ENCODE measurements at places on chromosomes 2 and 18.

DNA sequence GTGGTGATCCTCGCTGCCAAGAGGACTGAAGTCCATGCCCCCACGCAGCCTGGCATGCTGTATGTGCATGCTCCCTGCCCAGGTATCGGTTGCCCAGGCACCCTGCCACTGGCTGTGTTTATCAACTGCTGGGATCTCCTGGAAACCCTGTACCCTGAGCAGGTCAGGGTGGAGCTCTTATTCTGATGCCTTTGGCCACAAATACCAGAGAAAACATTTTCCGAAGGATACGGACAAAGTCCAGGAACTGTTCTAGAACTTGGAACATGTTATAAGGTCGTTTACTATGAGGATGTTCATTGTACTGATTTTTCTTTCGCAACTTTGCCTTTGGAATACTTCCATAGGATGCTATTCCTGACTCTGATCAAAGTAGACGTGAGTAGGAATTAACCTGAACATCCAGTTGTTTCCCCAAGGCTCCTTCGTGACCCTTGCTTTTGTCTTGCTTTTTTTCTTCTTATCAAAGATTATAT, 55.2 kb downstream of the TMEM17 start:
- no peak for DNase-seq

DNA sequence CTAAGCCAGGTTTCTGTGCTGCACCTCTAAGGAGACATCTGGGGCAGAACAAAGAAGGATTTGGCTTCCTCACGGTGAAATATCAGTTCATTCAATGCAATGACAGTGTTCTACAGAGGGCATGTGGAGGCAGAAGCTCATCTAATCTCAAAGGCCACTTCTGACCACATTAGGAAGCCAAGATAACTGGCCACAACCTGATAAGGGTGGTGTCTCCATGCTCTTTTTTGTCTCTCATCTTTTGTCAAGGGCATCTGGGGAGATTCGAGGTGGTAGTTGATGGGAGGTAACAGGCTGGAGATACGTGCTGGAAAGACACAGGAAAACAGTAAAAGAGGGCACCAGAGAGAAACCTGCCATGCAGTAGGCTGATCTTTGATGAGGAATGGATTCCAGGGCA, 303.9 kb downstream of the LRATD1 start:
- DNase-seq, result no peak

GRCh38 chr2:5175231-5175630, 517.0 kb upstream of the SOX11 start:
- no peak for DNase-seq

GRCh38 chr2:124001696-124002430, 23.2 kb upstream of the CNTNAP5 start:
- no peak for DNase-seq

DNA sequence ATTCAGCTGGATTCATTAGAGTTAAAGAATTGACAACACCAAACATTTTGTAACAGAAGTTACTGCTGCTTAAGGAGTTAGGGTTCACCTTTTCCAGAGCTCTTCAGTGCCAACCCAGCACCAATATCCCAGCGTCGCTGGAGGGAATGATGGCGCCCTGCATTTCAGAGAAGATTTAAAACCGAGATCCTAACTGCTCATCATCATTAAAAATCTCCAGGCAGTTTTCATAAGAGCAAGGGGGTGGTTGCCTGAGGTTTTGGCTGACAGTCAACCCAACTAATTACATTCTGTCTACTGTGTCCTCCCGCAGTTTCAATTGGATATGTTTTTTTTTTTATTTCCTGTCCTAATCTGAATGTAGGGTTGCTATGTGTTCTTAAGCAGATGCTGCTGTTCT, 509.6 kb upstream of the TCF4 start:
- no peak for DNase-seq

- no peak for DNase-seq
Measured at GRCh38 chr2:70212298-70212932, 21.6 kb upstream of the C2orf42 start.

GRCh38 chr2:20178666-20179465, 46.1 kb downstream of the SDC1 start:
- peak; percentile 43 for DNase-seq

DNA sequence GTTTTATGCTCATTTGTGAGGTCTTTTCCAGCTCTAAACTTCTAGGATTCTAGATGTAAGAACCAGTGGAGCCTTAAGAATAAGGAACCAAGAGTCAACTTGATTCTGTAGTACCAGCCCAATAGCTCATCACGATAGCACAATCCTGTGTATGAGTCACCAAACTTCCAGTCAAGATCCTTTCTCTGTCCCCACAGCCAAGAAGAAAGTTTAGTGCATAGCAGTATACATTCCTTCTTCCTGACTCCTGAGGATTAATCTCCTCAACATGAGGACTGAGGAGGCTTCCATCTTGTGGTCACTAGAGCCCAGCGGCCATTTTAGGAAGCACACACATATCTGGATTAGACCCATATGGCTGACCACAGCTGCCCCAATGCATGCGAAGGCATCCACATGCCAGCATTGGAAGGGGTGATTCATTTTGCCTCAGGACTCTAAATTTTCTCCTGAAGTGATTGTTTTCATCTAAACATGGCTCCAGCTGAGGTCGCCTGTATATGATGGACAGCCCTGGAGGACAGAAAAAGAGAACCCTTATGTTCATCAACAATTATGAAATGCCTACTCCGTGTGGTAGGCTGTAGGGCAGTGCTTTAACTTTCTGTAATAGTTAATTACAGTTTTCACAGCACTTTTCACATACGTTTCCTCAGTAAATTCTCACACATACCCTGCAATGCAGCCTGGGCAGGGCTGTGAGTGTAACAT, 53.5 kb downstream of the RASGRP3 start:
- DNase-seq, result no peak

- DNase-seq, result no peak
Measured at GRCh38 chr2:22626621-22627020, 758.4 kb upstream of the KLHL29 start.

DNA sequence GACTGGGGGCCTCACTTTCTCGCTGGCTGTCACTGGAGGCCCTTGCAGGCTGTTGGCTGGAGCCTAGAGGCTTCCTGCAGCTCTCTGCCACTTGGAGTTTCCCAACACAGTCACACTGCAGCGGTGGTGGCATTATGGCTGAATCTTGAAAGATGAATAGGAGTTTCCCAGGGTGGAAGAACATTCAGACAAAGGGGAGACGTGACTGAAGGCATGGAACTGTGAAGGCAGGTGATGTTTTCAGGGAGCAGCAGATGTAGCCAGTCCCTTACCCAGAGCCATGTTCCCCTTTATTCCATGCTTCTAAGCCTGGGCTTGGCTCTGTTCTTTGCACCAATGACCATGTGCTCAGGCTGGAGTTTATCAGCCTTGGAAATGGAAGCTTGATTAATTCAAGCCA, 106.7 kb upstream of the BOD1L2 start:
- no peak for DNase-seq

DNA sequence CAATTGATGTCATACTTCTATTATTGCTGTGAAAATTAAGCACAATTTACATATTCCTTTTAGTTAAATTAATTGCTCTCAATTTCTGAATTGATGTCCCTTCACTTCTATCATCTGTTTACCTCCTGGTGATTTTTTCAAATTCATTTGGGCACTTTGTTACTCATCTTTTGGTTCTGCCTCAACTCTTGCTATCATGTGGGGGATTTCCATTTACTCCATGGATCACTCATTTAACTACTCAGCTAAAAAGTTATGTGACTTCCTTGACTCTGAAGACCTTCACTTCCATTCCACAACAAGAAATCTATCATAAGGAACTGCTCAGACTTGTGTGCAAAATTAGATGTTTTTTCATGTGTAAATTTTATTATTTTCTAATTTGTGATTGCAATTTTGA, 126.2 kb downstream of the EHBP1 start:
- DNase-seq, result no peak

DNA sequence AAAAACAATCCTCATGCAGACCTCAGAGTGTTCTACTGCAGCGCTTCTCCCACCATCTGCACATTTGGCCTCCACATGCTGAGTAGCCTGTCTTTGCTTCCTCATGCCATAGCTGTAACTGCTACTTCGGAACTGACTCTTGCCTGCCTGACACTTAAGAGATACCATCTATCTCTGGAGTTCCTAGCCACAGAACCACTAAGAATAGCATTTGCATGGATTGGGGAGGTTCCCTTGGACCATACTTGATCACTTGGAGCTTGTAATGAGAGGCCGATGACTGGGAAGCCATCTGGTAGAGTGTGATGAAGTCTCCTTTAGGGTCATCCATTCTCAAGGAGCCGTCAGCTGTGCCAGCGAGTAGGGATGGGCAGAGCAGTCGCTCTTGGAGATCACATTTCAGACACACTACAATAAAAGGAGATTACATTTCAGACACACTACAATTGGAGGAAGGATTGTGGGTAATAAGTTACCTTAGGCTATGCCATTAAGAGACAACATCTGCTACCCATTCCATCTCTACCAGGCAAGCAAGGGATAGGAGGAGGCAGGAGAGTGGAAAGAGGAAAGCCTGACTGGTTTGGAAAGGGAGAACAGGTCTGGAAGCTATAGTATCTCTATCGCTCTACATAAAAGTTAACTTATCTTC, 21.8 kb downstream of the DOK1 start:
- DNase-seq, result no peak
